ENCODE measurements at places on chromosomes 1 and 21. TPM values are rescaled to one million over a fixed set of nuclear protein-coding genes. Genes with fewer than 3 reads are reported as not detected.

DNA sequence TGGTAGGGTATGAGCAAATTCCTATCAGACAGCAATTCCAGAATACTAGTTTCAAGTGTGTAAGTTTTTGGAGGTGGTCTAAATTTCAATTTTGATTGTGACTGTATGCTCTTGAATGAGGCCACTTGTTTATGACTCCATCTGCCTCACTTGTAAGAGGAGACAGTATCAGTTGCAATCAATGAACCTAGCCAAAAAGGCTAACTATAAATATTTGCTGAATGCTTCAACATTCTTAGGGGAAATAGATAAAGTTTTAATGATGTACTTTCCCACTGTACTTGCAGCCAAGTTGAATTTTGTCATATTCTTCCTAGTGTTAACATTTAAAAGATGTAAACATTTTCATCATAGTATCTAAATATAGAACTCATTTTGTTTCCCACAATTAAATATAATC, 32.1 kb upstream of the RWDD3 start:
- DNase-seq: no peak

The ERG gene
- not detected for polyA plus RNA-seq

GRCh38 chr1:213448776-213449175, 397.7 kb downstream of the RPS6KC1 start:
- DNase-seq: no peak

DNA sequence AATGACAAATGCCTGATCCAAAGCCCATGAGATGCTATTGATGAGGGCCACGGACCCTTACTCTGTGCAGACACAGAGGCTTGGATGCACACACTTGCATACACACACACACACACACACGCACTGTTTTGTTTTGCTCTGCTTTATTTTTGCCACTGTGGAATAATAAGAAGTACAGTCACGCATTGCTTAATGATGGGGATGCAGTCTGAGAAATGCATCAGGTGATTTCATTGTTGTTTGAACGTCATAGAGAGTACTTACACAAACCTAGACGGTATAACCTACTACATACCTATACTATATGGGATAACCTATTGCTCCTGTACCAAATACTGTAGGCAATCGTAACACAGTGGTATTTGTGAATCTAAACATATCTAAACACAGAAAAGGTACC, 104.4 kb downstream of the RHOU start:
- no peak for DNase-seq

DNA sequence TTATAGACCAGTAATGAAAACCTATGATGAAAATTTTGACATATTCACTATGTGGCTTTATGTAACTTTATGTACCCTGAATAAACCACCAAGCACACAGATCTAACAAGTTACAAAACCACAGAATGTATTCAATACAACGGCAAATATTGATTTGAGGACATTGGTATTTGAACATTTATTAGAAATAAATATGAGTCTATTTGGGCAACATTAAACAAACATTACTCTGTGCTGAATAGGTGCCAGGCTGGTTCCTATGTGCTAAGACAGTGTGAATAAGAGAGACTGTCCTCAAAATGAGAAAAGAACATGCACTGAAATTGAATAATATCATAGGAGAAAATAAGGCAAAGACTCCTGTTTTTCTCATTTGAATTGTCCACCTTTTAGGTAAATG, 1341.2 kb downstream of the PLA2G4A start:
- no peak for DNase-seq

DNA sequence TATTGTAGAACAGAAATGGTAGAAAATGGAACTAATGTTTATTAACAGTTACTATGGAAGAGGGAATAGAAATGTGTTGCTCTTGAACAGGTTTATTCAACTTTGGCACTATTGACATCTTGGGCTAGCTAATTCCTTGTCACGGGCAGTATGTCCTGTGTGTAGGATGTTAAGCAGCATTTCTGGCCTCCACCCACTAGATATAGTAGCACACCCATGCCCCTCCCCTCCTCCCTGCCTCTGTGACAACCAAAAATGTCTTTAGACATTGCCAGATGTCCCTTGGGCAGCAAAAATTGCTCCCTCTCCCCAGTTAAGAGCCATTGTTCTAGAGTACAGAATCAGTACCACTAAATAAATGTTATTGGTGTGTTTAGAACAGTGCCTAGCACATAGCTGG, 91.4 kb upstream of the TPTE start:
- DNase-seq: no peak

DNA sequence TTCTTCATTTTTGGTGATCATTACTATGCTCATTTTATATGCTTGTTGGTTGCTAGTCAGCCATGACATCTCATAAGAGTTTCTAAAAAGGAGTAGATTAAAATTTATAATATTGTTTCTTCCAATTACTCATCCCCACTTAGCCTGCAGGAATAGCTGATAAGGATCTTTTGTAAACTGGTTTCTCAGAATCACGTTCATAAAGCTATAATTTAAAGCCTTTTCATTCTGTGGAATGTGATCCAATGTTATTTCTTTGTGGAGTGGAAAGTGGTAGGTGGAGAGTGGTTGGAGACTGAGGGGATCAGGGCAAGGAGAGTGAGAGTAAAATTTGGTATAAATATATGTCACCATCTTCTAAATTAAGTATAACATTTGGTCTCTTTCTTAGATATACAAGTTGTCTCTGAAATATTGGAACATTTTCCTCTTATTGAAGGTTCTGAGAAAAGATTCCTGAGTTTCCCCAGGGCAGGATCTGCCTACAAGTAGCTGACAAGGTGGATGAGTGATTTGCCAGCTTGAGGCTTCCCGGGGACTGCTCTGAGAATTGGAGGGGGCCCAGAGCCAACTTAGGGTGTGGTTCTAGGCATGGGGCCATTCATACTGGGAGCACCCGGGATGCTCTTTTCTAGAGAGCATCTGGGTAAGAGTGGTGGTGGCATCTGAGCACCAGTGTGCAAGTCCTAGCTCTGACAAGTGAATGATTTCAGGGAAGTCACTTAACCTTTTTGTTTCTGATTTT, 116.4 kb downstream of the TBX19 start:
- no peak for DNase-seq

DNA sequence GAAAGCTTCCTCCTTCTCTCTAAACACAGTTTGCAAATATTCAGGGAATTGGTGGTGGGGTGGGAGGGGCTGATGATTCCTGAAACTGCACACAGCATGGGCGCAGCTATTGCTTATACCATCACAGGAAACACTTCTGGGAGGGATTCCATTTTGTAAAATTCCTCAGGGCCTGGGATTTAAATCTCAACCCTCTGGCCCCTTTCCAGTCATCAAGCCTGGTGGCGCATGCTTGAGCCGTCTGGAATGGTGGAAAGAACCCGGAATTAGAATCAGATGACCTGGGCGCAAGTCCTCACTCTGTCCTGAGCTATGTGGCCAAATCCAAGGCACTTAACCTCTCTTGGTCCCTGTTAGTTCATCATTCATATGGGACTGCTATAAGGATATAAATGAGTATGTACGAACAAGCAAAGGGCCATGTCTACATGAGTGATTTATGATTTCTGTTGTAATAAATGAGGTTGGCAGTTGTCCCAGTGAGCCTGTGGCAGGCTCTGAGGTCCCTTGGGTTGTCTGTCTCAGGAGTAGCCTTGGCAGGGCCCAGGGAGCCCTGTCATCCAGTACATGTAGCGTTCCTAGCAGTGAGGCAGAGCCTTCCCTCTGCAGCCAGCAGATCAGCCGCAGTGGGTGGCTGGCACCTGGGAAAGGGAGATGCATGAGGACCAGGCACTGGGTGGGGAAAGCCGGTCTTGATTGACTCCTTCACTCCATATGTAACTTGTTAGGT, 72.0 kb downstream of the MAN1C1 start:
- no peak for DNase-seq

The PROK1 gene
- not detected for polyA plus RNA-seq

GRCh38 chr1:211490821-211491415, 1.0 kb downstream of the RD3 start:
- DNase-seq: no peak

GRCh38 chr1:38730511-38731397, 128.8 kb downstream of the RRAGC start:
- DNase-seq: no peak

DNA sequence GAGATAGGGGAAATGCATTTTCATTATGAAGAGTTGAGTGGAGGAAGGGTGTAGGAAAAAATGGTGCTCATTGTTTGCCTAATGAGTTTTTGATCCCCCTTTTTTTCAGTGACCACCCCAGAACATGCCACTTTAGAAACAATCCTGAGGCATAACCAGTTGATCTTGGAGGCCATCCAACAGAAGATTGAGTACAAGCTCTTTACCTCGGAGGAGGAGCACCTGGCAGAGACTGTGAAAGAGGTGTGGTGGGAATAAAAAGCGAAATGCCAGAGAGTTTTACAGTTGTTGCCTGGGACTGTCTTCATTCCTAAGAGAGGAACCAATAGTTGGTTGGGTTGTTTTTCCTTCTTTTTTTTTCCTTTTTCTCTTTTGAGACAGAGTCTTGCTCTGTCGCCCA, 54.3 kb upstream of the EPHA8 start:
- no peak for DNase-seq

DNA sequence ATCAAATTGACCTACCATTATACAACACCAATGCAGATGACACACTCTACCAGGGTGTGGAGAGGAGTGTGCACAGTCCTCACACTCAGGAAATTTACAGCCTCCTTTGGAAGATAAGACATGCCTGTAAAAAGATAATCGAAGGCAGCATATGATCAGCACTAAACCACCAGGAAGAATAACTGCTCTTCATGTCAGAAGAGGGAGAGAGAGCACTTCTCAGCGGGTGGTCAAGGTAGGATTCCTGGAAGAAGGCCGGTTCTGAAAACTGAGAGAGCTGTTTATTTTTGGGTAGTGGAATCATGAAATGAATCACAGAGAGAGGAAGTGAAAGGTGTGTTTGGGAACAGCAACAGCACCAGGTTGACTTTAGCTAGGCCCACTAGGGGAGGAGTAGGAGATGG, 14.0 kb upstream of the ZNF697 start:
- DNase-seq: no peak

DNA sequence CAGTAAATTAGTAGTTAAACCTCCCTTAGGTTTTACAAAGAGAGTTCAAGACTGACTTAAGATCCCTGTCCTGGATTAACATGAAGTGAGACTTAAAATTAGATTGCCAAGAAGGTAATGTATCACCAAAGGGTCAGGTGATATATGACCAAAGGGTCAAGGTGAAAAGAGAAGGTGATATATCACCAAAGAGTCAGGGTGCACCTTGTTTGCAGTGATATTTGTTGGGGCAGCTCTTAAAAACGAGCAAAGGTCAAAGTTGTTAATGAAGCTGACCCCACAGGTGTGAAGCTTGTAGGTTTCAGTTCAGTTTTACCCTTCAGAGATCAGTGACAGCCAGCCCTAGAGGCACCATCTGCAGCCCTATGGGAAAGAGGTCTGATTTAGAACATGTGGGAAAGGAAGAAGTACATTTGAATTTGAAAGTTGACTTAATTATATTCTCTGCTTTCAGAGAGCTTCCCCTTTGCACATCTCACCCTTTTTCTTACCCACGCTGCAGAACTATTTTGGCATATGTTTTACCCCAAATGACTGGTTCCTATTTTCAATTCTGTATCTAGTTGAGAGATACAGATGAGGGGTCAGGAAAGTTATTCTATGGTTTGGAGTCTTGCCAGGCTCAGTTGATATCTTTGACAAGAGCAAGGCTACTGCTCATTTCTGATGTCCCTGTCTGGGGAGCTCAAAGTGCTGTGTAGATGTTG, 170.8 kb downstream of the S1PR1 start:
- no peak for DNase-seq

- DNase-seq: no peak
These were observed 82.2 kb downstream of the SPSB1 start for GRCh38 chr1:9374748-9375341.

The UBASH3A gene
- polyA plus RNA-seq: 0.58 TPM

DNA sequence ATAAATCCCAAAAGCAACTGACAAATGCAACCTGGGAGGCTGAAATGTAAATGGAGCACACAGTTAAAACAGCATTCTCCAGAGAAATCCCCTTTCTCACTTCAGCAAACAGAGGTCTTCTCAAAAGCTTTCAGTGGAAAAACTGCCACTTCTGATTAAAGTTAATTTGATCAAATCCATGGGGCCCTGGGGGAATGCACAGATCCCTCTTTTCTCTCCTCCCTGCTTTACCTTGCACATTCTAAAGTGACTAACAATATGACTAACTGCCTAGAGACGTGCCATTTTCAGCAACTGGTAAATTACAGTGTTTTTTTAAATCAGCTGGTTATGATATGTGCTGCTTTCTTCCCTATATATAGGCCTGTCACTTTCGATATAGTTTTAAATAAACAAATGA, 142.5 kb downstream of the RERE start:
- DNase-seq: no peak

GRCh38 chr21:31395268-31395667, 51.2 kb upstream of the TIAM1 start:
- DNase-seq: no peak

- DNase-seq: no peak
These were observed 8.9 kb upstream of the PDE9A start for GRCh38 chr21:42644223-42645208.

DNA sequence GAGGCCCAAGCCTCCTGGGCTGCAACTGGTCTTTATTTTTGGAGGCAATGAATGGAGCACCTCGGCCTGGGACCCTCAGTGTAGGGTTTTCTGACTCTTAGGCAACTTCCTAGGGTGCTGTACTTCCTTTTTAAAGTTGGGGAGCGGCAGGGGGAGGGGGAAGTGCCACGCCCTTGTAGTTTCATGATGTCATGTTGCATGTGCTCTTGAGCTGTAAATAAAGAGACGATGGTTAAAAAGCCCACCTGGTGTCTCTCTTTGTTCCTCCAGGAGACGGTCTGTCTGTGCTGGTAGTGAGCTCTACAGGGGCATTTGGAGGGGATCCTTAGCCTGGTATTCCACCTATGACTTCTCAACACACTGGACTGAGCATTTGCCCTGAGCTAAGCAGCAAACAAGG, 10.3 kb upstream of the AGTRAP start:
- DNase-seq: no peak

GRCh38 chr1:52604063-52604770, 2.0 kb downstream of the GPX7 start:
- no peak for DNase-seq

DNA sequence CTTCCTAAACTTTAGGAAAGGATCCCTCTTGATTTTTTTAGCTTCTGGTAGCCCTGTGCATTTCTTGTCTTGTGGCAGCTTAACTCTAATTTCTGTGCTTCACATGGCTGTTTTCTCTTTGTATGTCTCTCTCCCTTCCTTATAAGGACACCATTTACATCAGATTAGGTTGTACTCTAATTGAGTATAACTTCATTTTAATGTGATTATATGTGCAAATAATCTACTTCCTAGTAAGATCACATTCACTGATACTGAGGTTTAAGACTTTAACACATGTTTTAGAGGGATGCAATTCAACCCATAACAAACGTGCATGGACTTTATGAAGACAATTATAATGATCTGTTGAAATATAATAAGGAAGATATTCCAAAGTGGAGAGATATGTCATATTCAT, 46.7 kb downstream of the RGS4 start:
- no peak for DNase-seq
